ENCODE measurements at places on chromosomes 7 and 10.

DNA sequence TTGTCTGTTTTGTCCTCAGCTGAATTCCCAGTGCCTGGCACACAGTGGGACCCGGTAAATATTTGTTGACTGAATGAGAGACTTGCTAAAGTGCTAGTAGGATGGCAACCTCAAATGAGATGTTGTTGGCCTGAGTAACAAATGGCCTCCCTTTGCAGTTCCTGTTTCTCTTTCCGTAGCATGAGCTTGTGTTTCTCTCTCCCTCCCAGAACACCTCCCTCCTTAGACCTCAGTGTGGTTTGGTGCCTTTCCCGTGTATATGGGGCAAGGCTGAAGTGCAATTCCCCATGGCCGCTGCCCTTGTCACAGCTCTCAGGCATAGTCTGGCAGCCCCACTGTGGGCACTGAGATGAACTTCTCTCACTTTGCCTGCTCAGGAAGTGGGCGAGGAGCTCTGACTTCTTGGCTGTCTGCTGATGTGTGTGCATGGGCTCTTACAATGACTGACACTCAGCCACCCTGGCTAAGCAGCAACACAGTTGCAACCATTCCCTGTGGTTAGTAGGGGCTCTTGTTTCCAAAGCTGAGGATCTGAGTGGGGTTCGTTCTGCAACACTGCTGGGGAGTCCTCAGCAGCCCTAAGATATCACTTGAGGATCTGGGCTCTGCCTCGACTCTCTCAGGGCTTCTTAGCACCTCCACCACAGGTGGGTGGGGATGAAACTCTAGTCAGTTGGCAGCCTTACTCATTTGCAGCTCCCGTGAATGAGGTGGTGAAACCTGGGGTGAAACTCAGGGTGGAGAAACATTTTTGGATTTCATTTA, 136.1 kb downstream of the ICA1 start:
- peak; percentile 47 for DNase-seq

- no peak for DNase-seq
Observed at GRCh38 chr7:7498856-7499255, 36.8 kb downstream of the COL28A1 start.

DNA sequence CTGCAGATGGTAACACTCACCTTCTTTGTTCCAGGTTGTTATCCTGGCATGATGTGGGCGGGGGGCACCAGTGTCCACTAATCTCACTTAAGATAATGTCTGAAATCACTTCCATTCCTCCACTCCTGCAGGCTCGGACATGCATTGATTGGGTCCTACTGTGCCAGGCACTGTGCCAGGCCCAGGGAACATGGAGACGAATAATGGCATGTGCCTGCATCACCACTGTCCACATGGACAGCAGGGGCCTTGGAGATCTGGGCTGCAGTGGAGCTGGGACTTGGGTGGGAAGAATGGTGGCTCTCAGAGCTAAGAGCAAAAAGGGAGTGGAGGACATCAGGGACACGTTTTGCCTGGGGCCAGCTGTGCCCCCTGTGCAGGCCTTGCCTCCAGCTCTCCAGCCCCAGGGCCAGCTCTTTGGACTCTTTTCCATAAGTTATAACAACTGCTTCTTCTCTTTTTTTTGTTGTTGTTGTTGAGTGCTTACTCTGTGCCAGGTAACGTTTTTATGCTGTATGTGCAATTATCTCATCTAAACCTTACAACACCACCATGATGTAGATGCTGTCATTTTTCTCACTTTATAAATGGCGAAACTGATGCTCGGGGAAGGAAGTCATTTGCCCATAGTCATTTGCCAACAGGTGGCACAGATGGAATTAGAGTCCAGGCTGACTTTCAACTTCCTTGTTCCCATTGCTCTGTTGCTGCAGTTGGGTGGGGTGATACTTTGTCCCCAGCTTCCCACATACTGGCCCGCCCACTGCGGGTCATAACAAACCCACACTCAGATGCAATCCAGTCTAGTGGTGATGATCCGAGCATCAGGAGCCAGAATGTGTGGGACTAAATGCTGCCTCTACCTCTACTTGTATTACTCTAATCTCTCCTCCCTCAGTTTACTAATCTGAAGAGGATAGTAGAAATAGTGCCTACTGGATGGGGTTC, 19.1 kb downstream of the PLPP4 start:
- DNase-seq = no peak

GRCh38 chr7:100708395-100708794, 2.5 kb downstream of the POP7 start:
- DNase-seq = no peak

DNA sequence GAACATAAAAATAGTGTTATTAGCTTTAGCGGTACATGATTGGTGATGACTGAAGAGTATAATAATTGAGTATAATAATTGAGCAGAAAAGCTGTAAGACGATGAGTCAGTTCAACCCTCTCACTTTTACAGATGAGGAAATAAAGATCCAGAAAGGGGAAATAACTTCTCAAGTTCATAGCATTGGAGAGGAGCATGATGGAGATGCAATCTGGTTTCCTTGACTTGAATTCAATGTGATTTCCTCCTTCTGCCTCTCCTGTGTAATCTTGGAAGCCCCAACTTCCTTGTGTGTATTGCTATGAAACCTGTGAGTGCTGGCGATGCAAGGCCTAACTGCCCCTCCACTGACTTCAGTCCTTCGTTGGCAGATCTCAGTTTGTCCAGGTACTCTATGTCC, 265.1 kb downstream of the LRMDA start:
- no peak for DNase-seq

DNA sequence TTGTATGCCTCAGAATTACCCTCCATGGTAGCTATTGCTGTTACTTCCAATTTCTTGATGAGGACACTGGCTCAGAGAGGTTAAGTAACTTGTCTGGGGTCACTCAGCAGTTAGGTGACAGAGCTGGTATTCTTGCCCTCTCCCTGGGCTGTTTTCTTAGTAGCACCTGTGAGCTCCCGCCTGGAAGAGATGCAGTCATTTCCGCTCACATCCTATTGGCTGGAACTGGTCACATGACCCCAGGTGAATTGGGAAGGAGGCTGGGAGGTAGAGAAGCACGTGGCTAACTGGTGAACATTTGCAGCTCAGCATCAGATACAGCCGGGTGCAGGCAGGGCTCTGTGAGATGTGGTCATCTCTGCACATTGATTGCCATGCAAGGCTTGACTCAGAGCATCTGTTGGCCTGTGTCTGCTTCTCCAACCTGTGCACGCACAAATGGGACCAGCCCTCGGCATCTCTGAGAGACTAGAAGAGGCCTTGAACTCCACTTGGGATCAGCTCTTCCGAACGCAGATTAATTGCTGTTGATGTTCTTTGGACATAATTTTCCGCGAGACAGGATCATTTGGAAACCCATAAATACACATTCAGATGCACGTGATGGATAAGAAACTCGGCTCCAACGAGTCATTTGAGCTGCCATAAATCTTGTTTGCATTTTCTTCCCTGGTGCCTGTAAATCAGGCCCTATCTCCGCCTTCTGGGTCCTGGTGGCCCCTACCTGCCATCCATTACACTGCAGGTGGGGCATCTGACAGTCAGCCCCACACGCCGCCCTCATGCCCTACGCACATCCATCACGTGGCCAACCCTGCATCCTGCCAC, 42.8 kb downstream of the MYL10 start:
- DNase-seq = no peak

- DNase-seq = no peak
Observed at GRCh38 chr10:116150606-116151005, 122.4 kb downstream of the GFRA1 start.

DNA sequence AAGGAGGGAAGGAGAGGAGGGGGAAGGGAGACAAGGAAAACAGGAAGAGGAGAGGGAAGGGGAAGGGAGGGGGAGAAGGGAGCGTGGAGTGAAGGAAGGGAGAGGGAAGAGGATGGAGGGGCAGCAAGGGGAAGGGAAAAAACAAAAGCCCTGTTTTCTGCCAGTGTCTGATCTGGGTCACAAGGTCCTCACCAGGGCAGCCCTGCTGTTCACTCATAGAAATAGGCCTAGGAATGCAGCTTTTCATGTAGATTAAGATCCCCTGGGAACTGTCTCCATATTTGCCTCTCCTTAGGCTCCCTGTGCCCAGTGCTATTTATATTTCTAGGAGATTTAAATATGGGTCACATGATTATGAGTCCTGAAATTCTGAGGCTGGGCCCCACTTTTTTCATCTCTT, 790.7 kb downstream of the TNS3 start:
- no peak for DNase-seq

- DNase-seq = no peak
Observed at GRCh38 chr7:80333040-80333439, 178.8 kb downstream of the GNAT3 start.

Measured in stimulated activated CD8-positive, alpha-beta memory T cell treated with anti-CD3 and anti-CD28 coated beads, Interleukin-7, amount 100 ng/mL, for 1 hour (primary cell).